Glomerular endothelial cell (primary cell): ENCODE measurements at places on chromosomes 1 and 21. TPM values are rescaled to one million over a fixed set of nuclear protein-coding genes. Genes with fewer than 3 reads are reported as not detected.

PAQR6 gene
- total RNA-seq, result 0.15 and 1.5 TPM in 2 replicates

RASSF5 gene
- total RNA-seq, result 0.29 and 1.1 TPM in 2 replicates

OLIG1 gene
- total RNA-seq, result not detected in 2 replicates

PNRC2 gene
- total RNA-seq, result 61.1 and 68.1 TPM in 2 replicates

ZNF683 gene
- not detected in 2 replicates for total RNA-seq

FCGR1A gene
- total RNA-seq, result not detected in 2 replicates

CD1D gene
- 0.06 TPM in 1 of 2 replicates, not detected in the other for total RNA-seq

S100A9 gene
- total RNA-seq, result not detected in 2 replicates

NEXN gene
- 3.9 and 7.9 TPM in 2 replicates for total RNA-seq

RXFP4 gene
- not detected in 2 replicates for total RNA-seq

RGSL1 gene
- total RNA-seq, result not detected in 2 replicates

SPRR5 gene
- not detected in 2 replicates for total RNA-seq

ASCL5 gene
- total RNA-seq, result not detected in 2 replicates

SLAMF1 gene
- not detected in 2 replicates for total RNA-seq

GBP4 gene
- 27.0 and 38.0 TPM in 2 replicates for total RNA-seq

PFKFB2 gene
- total RNA-seq, result 1.2 and 2.8 TPM in 2 replicates

TRIM67 gene
- 0.29 and 0.58 TPM in 2 replicates for total RNA-seq

DMBX1 gene
- total RNA-seq, result not detected in 2 replicates
